ENCODE measurements at places on chromosomes 5 and 9.
A peak's percentile ranks its signal among the peaks of the same experiment; 100 is the strongest.

- no peak for DNase-seq
Observed at GRCh38 chr5:124157320-124157719, 589.1 kb downstream of the ZNF608 start.

- DNase-seq: no peak
Observed at GRCh38 chr5:91174396-91174795, 208.7 kb downstream of the ARRDC3 start.

DNA sequence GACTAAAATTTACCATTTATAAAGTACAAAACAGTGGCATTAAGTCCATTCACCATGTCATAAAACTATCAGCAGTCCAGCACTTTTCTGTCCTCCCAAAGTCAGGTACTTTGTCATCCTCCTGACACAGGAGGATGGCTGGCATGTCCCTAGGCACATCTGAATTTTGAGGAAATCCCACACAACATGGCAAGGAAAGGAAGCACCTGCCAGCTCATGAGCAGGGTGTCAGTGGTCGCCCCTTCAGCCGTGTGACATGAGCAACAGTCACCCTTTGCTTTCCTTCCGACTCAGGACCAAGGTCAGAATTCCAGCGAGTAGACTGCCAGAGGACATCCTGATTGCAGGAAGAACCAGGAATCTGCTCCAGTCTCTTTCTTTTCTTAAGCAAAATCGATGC lies 77.1 kb downstream of the PPARGC1B start:
- DNase-seq: no peak

DNA sequence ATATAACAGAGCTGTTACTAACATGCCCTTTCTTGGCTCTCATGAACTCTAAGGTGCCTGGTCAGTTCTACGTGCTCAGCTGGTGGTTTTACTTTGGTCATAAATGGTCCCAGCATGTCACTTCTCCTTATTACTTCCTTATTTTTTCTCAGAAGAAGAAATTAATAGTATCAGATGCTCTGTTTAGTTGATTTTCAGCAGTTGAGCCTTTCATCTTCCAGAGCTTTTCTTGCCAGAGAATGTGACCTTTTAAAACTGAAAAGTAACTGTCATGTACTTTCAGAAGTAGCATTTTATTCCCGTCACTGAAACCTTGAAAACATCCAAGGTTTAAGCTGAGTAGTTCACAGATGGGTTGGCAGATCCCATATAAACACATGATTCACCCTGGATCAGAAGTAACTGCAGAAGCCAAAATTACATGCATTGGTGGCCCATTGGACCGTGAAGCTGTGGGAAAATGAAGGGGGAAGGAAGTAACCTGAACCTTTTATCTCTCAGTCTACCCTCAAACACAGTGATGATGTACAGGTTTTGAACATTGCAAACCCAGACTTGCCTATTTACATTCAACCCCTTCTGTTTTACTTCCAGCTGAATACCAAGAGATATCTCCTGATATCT lies 50.5 kb downstream of the HACD4 start:
- peak; percentile 78 for DNase-seq

DNA sequence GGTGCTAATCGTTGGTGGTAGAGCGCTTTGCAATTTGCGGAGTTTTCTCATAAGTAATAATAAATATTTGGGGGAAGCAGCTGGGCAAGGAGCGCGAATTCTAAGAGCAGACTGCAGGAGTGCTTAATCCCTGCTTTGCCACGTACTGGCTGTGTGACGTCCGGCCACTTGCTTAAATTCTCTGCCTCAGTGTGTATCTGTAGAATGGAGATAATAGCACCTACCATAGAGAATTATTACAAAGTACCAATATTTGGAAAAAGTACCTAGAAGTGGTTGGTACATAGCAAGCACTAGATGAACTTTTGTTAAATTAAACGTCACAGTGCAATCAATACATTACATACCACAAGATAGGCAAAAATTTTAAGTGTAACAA lies 598 bp upstream of the TMED7 start:
- DNase-seq: no peak

DNA sequence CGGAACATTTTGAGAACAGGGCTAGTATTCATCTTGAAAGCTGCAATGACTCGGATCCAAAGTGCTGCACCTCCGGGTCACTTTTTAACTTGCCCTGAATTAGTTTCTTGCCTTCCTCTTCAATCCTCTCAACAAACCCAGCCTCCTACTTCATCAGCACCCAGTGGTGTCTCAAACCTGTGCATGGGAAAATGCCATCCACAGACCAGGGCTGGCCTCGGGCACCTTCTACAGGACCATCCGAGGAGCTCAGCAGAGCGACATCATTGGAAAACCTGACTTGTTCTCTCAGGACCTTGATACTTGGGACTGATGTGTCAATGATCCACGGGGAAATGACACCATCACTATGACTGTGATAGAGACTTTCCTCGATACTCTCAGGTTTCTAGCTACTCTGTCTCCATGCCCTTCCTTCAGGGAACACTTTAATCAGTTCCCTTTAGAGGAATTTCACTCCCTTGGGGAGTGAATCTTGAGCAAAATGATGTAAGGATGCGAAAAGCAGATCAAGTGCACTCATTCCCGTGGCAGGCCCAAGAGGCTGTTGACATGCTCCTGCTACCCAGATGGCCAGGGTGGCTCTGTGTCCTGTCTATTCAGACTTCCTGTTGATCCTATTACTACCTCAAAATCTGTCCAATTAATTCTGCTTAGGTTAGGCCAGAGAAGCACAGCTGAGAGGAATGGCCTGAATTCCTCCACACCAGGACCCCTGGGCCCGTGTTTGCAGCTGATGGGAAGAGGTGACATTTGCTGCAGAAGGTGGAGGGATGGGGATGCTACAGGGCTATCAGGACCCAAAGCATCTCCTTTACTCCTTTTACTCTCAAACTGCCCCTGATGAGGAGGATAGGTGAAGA lies 96.5 kb upstream of the SLC25A48 start:
- DNase-seq: no peak

- no peak for DNase-seq
Observed at GRCh38 chr9:72857624-72857996, 95.2 kb downstream of the ALDH1A1 start.

- DNase-seq: peak; percentile 59
Observed at GRCh38 chr5:77168879-77169244, 41.6 kb upstream of the PDE8B start.

DNA sequence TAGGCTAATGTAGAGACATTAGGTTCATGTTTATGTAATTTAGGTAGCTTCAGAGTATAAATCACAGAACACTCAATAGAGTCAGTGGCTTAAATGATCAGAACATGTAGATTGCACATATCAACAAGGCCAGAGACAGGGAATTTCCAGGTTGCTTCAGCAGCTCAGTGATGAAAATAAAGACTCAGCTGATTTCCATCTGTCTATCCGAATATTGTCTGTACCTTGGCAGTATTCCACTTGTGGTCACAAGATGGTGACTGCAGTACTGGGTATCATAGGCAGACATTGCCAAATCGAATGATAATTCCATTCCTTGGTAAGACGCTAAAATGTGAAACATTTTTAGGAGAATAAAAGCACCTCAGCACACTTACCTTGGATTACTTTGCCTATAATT lies 702.2 kb downstream of the MAT2B start:
- DNase-seq: no peak

DNA sequence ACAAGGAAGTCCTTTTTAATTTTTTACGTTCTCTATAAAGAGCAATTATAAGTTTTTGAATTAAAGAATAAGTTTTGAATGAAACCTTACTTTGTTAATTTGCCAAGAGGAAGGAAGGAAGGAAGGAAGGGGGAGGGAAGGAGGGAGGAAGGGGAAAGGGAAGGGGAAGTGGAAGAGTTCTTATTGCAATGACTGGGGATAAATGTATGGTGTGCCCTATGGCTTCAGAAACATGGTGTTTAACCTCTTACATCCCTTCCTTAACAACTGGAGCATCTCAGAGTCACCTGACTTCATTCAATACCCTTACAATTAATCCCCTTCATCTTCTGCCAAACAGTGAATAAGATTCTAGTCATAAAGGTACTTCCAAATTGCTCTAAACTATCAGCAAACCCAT lies 16.0 kb downstream of the CEMIP2 start:
- no peak for DNase-seq

DNA sequence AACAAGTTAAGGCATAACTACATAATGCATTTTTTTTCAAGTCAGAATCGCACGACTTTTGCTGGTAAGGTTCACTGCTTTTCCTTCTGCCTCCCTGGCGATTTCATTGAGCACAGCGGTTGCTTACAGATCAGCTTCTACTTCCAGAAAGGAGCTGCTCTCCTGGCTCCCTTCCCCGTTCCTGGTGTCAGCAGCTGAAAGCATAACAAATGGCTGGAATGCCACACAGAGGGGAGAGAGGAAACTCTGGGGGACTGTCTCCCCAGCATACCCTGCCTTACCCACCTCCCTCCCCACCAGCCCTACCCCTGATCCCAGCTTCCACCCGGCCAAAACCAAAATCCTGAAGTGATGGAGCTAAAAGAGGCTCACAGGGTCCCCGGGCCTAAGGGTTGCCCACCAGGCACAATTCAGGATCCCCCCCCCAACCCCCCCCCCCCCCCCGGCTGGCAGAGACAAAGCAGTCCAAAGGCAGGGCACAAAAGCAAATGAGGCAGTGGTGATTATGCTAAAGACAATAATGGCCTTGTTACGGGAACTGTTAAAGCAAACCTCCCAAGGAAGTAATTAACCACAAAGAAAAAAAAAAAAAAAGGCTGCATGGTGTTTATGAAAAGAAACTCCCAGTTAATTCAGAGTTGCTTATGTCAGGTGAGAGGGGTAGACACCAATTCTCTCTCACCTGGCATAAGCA lies 126.1 kb upstream of the WWC1 start:
- peak; percentile 77 for DNase-seq

GRCh38 chr5:175733017-175733416 lies 75.1 kb downstream of the HRH2 start:
- no peak for DNase-seq

DNA sequence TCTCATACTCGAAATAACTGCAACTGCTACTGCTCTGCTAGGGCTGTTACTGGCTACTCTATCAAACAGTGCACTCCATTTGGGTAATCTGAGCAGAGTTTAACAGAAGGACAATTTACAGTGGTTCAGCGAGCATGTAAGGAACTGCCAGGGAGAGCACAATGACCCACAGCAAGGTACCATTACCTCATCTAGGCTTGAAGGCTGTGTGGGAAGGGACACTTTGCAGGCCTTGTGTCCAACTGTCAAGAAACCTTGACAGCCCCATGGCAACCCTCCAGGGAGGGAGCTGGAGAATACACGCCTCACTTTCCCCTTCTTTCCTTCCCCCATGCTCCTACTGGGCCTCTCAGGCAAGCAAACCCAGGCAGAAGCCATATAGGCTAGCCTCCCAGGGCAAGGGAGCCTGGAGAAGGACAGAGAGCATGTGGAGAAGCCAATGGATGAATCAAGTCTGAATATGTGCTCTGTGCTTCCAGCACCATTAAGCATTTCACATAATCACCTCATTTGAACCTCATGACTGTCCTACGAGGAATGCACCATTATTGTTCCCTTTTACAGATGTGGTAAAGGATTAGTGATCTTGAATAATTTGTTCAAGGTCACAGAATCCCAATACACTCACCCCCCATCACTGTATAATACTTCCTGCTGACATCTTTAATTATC lies 49.9 kb upstream of the JAK2 start:
- no peak for DNase-seq

DNA sequence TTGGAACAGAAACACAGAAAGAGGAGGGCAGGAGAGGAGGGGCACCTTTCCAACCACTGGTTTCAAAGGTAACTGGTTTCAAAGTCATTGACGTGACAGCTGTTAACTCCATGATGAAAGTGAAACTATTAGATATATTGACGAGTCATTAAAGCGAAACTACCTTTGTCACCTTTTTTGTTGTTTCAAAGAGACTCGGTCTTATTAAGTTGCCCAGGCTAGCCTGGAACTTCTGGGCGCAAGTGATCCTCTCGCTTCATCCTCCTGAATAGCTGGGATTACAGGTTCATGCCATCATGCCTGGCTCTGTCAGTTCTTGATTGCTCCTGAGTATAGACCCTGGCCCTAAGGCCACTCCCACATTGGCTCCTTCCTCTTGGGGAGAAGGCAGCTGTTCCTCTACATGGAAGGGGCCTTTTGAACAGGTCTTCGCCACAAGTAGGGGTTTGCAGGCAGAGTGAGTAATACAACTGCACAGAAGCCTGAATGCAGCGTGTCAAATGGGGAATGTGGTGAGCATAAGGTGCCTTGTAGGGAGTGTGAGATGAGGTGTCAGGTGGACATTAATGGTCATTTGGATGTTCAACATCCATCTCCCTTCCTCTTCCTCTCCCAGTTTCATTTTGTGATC lies 3.4 kb upstream of the F12 start:
- DNase-seq: no peak

- DNase-seq: peak; percentile 19
Observed at GRCh38 chr5:124867137-124867704, 120.8 kb upstream of the ZNF608 start.

- DNase-seq: no peak
Observed at GRCh38 chr9:99472240-99472915, 250.3 kb downstream of the SEC61B start.

GRCh38 chr5:39758426-39758825 lies 333.6 kb upstream of the DAB2 start:
- no peak for DNase-seq

DNA sequence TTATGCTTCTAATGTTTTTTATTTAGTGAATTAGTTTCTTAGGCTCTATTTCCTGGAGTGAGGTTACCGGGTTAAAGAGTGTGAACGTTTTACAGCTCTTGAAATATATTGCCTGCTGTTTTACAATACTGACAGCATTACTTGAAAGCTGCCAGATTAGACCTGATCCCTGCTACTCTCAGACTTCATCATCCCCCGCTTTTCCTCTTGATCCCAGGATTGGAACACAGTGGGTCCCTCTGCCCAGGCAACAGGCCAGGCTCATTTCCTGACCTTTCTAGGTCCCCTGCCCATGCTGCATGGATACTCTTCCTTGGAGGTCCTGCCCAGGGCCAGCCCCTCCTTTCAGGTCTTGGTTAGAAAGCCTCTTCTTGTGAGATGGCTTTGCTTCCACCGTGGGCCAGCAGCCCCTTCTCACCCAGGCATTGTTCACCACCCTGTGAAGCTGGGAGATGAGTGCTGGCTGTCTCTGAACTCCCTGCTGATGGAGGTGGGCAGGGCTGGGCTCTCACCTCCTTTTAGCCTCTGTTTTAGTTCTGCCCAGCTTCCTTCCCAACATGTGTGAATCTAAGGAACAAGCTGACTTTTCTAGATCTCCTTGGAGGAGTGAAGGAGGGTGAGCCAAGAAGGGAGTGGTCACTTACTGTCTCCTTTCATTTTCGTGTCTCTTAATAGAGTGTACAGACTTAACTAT lies 15.5 kb upstream of the FAM120AOS start:
- peak; percentile 21 for DNase-seq

- DNase-seq: no peak
Observed at GRCh38 chr5:80069918-80070318, 34.8 kb downstream of the THBS4 start.

DNA sequence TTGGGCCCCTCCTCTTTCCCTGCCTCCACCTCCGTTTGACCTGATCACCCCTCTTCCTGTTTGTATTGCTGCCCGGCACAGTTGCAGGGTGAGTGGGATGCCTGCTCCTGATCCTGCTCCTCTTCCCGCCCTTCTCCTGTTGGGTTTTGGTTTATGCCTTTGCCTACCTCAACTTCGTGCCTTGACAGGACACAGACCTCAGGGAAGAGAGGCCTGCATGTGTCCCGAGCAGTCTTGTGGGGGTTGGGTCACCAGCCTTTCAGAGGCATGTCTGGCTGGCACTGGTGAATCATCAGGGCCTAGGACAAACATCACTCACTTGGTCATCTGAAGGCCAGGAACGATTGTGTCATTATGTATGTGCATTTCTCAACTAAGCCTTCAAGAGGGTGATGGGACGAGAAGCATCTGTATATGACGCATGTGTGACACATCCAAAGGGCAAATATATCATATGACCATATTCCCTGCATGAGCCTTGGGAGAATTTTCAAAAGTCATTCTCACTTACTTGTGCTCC lies 56.9 kb downstream of the NPR3 start:
- no peak for DNase-seq

- no peak for DNase-seq
Observed at GRCh38 chr5:33309536-33310345, 131.0 kb upstream of the TARS1 start.
